ENCODE measurements at places on chromosomes 3 and 15. TPM values are rescaled to one million over a fixed set of nuclear protein-coding genes. Genes with fewer than 3 reads are reported as not detected.

The FEZF2 gene
- 12.2 TPM for total RNA-seq

The GPX1 gene
- total RNA-seq = 80.3 TPM

The CHRNA5 gene
- 11.4 TPM for total RNA-seq

The PLS1 gene
- total RNA-seq = 2.4 TPM

The LIPC gene
- total RNA-seq = not detected

The SERINC4 gene
- 0.41 TPM for total RNA-seq

The LIPH gene
- not detected for total RNA-seq

The NOX5 gene
- under 0.01 TPM for total RNA-seq

The LINGO1 gene
- total RNA-seq = 32.6 TPM

The KCTD6 gene
- total RNA-seq = 24.5 TPM

The UBA7 gene
- total RNA-seq = 1.6 TPM

The LRRIQ4 gene
- 0.82 TPM for total RNA-seq

The FAM107A gene
- 15.5 TPM for total RNA-seq

The RASL12 gene
- 2.4 TPM for total RNA-seq

The TTC21A gene
- 3.7 TPM for total RNA-seq

The SLC28A2 gene
- total RNA-seq = not detected

The MYH15 gene
- total RNA-seq = 0.41 TPM

The CDHR4 gene
- total RNA-seq = not detected

The TMC3 gene
- under 0.01 TPM for total RNA-seq

The CCR4 gene
- under 0.01 TPM for total RNA-seq

The RPUSD3 gene
- total RNA-seq = 13.9 TPM

The ARHGAP31 gene
- total RNA-seq = 2.0 TPM

The PGBD4 gene
- total RNA-seq = 4.5 TPM

The AADACL2 gene
- total RNA-seq = not detected

The ARPP21 gene
- total RNA-seq = 459 TPM

The IL17RC gene
- 2.4 TPM for total RNA-seq

The CADM2 gene
- 64.8 TPM for total RNA-seq

The CCR3 gene
- total RNA-seq = not detected

The MOBP gene
- 0.41 TPM for total RNA-seq

The CD80 gene
- total RNA-seq = not detected

The SLCO3A1 gene
- total RNA-seq = 9.8 TPM

The MST1R gene
- total RNA-seq = 0.41 TPM

The KNG1 gene
- total RNA-seq = not detected

The RASGRF1 gene
- total RNA-seq = 4.5 TPM

The UTS2B gene
- total RNA-seq = 0.41 TPM

The PAK6 gene
- total RNA-seq = 11.8 TPM

The ADAMTS17 gene
- total RNA-seq = 9.4 TPM

The SNX22 gene
- total RNA-seq = 7.7 TPM

The CSK gene
- 26.5 TPM for total RNA-seq

The STRIT1 gene
- 0.82 TPM for total RNA-seq

The ARHGAP11A gene
- total RNA-seq = 11.8 TPM

The PRKCI gene
- total RNA-seq = 95.8 TPM

The CFAP91 gene
- total RNA-seq = 7.7 TPM

The HRH1 gene
- 2.0 TPM for total RNA-seq

The LEKR1 gene
- total RNA-seq = 0.82 TPM

The SLC6A1 gene
- 52.2 TPM for total RNA-seq

The NEO1 gene
- 156 TPM for total RNA-seq

The TXNRD3 gene
- 19.2 TPM for total RNA-seq

The C3orf62 gene
- total RNA-seq = 6.5 TPM

The CPLX3 gene
- total RNA-seq = 0.82 TPM

The TTLL13 gene
- under 0.01 TPM for total RNA-seq

The MESP2 gene
- not detected for total RNA-seq
